ENCODE measurements at places on chromosomes 5 and 9.

DNA sequence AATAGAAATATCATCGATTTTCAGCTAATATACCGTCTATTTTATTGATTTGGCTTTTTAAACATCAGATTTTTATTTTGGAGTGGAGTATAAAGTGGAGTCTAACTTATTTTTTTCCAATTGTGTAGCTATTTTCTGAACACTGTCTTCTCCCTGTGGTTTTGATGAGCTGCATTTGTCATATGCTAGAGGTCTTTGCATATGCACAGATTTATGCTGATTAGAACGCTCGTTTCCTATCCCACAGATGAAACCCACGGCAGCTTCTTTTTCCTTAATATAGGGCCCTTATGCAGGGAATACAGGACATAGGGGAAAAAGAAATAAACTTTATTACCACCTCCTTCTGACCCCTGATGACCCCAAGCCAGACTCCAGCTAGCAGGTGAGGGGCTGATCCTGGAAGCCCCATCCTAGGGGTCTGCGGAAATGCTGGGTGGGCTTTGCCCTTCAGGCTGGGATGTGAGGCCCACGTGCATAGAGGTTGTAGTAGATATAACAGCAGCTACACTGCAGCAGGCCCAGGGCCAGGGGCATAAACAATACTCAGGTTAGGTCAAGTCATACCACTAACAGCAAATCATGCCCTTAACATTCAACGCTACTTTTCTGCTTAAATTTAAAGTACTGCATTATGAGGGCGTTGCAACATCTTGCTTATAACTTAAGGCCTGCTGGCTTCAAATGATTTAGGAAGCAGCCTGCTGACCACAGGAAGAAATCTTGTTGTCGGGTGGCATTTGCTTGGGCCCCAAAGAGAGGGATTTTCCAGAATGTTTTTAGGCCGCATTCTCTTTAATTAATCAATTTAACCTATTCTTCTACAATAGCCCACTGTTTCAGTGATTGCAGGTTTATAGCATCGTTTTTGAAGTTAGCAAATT, 28.5 kb downstream of the MVB12B start:
- DNase-seq = no peak

- DNase-seq = no peak
Observed at GRCh38 chr9:84154320-84154719, 173.7 kb downstream of the RMI1 start.

DNA sequence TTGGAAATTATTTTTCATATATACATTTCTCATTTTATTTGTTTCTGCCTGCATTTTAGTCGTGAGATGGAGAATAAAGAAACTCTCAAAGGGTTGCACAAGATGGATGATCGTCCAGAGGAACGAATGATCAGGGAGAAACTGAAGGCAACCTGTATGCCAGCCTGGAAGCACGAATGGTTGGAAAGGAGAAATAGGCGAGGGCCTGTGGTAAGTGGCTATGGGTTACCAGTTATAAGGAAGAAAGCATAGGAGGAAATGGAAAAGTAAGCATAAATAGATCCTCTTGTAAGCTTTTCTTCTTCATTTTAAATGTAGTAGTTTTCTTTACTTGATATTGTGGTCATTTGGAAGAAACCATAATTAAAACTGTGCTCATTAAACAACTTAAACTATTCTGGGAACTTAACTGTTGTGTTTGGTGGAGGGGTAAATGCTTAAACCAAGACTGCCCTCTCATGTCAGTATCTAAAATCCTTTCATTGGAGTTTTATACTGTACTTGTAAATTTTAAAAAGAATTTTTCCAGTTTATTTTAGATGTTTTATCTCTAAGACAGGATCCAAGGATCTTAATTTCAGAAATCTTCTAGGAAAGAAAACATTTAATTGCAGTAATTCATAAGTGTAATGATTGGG, 41.3 kb downstream of the MAP3K1 start:
- no peak for DNase-seq

DNA sequence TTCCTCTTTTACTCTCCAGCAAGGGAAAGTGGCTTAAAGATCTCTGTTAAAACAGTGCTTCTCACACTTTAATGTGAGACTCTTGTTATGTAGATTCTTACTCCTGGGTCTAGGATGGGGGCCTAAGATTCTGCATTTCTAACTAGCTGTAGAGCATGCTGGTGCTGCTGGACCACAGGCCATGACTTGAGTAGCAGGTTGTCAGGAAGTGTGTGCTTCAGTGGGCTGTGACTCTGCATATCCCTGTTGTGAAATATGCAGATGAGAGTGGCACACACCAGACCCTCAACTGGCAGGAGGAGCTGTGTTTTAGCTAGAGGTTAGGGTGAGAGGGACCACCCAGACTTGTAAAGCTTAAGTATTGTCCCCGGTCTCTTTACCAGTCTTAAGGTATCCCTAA, 191.1 kb upstream of the DMRT1 start:
- no peak for DNase-seq

DNA sequence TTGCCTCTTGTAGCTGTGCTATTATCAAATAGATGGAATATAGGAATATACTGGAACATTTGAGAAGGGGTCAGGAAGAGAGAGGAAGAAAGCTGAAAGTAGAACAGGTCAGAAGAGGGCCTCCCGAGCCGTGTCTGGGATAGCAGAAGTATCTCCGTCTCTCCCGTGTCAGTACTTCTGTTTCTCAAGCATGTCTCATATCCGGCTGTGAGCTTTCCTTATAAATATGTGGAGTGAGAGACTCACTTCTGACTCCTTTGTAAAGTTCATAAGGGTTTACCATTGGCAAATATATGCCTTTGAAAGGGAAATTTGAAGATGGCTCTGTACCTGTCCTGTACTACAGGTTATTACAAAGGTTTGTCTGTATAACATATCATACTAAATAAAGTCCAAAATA, 50.3 kb downstream of the MOCS2 start:
- DNase-seq = no peak

Measured in DMS153 (cell line).